Breast epithelium (tissue), 4 donors: ENCODE measurements at places on chromosomes 12 and 14. TPM values are rescaled to one million over a fixed set of nuclear protein-coding genes. Genes with fewer than 3 reads are reported as not detected.

The PTPRB gene
- total RNA-seq = 33.6 TPM

The LMBR1L gene
- 58.3 TPM for total RNA-seq

The RAN gene
- total RNA-seq = 186 TPM

The KDM5A gene
- 83.6 TPM for total RNA-seq

The POC1B gene
- total RNA-seq = 27.9 TPM

The CACNA1C gene
- total RNA-seq = 2.6 TPM

The GLI1 gene
- total RNA-seq = 1.2 TPM

The TCL1B gene
- total RNA-seq = not detected

The SMOC1 gene
- 5.7 TPM for total RNA-seq

The MLEC gene
- total RNA-seq = 75.4 TPM

The MYO1H gene
- 0.16 TPM for total RNA-seq

The LEMD3 gene
- 31.0 TPM for total RNA-seq

The SERPINA6 gene
- 1.2 TPM for total RNA-seq

The POLE2 gene
- 5.6 TPM for total RNA-seq

The PRB2 gene
- total RNA-seq = not detected

The CARMIL3 gene
- 0.98 TPM for total RNA-seq

The RNASE3 gene
- total RNA-seq = not detected

The ADIPOR2 gene
- total RNA-seq = 48.8 TPM

The CLEC2A gene
- total RNA-seq = not detected

The ATF1 gene
- 32.2 TPM for total RNA-seq

The HOXC10 gene
- total RNA-seq = 2.0 TPM

The CDC42BPB gene
- 98.0 TPM for total RNA-seq

The GALNT16 gene
- total RNA-seq = 6.3 TPM

The KLHL33 gene
- total RNA-seq = 0.64 TPM

The AQP2 gene
- not detected for total RNA-seq

The CLEC4E gene
- total RNA-seq = 2.0 TPM

The RNASE11 gene
- not detected for total RNA-seq

The RPS6KA5 gene
- total RNA-seq = 4.8 TPM

The KRT75 gene
- total RNA-seq = not detected

The KLRK1 gene
- 3.8 TPM for total RNA-seq

The FOXG1 gene
- not detected for total RNA-seq

The IFNG-AS1 gene
- 0.16 TPM for total RNA-seq

The PPP1R36 gene
- total RNA-seq = 3.4 TPM

The LRP1-AS gene
- not detected for total RNA-seq

The CABP1 gene
- total RNA-seq = not detected

The GSC gene
- total RNA-seq = 9.8 TPM

The SYCP3 gene
- 0.33 TPM for total RNA-seq

The KRT6A gene
- 3.1 TPM for total RNA-seq

The GPD1 gene
- total RNA-seq = 280 TPM
